NCI-H1092 (cell line): ENCODE measurements at places on chromosomes 16 and 17.
A peak's percentile ranks its signal among the peaks of the same experiment; 100 is the strongest.

DNA sequence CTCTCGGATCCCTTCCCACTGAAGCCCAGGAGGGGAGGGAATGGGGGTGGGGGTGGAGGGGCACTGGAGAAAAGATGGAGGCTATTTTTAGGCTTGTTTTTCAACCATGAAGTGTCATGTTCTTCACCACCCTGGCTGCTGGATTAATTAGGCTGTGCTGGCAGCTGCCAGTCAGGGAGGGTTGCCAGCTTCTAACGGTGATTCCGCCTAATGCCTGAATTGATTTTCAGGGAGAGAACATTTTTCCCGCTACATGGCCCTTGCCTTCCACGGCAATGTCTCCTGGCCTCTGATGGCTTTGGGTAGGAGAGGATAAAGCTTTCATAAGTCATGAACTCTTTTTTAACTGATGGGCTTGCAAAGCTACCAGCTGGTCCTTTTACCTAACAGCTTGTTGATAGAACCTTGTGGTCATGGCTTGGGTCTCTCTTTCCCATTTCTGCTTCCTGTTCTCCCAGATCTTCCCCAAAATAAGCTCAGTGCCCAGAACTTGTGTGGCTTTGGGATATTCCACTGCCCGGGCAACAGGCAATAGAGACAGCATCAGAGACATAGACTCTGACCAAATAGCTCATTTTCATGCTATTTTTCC, 167.4 kb downstream of the PITPNC1 start:
- peak; percentile 12 for DNase-seq

DNA sequence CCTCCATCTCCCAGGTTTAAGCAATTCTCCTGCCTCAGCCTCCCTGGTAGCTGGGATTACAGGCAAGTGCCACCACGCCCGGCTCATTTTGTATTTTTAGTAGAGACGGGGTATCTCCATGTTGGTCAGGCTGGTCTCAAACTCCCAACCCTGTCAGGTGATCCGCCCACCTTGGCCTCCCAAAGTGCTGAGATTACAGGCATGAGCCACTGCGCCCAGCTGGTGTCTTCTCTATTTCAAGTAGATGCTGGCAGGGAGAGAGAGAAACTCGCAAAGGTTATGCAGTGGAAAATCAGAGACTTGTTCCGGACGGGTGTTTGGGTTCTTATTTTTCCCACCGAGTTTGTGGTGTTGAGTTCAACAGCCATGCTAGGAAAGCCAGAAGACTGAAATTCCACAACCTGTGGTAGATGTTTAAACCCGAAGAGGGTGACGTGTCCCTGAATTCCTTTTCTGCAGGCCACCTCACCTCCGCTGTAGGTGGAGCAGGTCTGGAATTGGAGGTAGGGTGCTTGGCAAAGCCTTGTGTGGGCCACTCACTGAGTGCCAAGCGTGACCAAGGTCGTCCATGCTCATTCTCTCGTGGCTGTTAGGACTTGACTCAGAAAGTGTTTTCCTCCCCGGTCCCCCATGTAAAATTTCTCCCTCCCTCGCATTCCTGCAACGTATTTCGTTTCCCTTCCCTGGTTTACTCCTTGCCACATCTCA, 7.3 kb upstream of the ZDHHC7 start:
- DNase-seq: no peak

DNA sequence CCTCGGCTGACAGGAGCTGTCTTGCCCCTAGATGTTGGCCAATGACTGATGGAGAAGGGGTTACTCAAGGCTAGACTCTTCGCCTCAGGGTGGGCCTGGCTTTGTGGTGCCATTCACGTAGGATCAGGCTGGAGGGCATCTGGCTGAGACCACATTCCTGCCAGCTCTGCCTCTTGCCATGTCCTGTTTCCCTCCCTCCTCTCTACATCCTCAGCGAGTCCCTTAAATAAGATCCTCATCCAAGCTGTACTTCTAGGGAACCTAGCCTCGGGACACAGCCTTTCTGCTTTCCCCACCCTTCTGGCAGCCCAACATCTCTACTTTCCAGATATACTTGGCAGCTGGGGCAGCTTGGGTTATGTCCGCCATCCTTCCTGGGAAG, 27.9 kb upstream of the EFCAB13 start:
- DNase-seq: no peak

DNA sequence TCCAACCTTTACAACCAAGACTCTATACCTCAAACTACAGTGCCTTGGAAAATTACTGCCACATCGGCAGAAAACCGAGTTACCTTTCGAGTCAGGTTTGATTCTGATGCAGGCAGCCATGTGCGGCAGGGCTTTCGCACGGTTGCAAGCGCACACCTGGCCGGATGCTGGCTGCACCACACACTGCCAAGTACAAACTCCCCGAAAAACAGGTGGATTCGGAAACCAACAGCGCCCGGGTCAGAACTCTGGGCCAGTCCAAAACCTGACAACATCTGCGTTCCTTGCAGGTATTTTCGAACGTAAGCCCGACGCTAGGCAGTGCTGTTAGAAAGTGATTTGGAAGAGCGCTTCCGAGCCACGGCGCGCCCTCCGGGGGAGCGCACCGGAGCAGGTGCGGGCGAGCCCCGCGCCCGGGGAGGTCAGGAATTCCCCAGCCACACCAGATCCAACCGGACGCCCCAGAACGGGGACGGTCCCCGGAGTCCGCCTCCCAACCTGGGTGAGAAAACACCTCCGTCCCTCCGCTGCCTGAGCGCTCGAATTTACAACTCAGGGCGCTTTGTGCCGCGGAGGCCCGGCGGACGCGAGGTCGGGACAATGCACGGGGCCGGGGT, 1.2 kb downstream of the USP7 start:
- DNase-seq: no peak

- DNase-seq: no peak
Measured at GRCh38 chr17:79053251-79053925, 21.2 kb upstream of the ENGASE start.

GRCh38 chr16:1982013-1982433, 754 bp upstream of the NOXO1 start:
- peak; percentile 41 for DNase-seq

GRCh38 chr16:79811541-79811940, 211.0 kb upstream of the MAF start:
- no peak for DNase-seq

GRCh38 chr17:71063127-71063526, 893.8 kb downstream of the KCNJ2 start:
- DNase-seq: no peak
